ENCODE measurements at places on chromosomes 5 and 9.

- DNase-seq = no peak
These were observed 95.5 kb downstream of the ZCCHC7 start for GRCh38 chr9:37215830-37216229.

- DNase-seq = no peak
These were observed 464.9 kb upstream of the MPDZ start for GRCh38 chr9:13744261-13744901.

GRCh38 chr5:91359962-91360609 lies 23.0 kb downstream of the ARRDC3 start:
- no peak for DNase-seq

DNA sequence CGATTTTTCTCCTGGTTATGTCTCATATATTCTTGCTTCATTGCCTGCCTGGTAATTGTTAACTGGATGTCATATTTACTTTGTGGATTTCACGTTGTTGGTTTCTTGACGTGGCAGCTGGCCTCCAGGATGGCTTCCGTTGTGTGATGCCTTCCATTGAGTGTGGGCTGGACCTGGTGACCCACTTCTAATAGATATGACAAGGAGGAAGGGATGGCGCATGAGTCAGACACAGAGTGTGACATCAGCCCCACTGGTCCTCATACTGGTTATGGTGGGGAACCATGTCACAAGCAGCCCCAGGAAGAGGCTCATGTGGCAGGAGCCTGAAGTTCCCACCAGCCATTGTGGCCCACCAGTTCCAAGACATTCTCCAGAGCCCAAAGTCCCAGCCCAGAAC lies 6.4 kb upstream of the PAEP start:
- DNase-seq = no peak

DNA sequence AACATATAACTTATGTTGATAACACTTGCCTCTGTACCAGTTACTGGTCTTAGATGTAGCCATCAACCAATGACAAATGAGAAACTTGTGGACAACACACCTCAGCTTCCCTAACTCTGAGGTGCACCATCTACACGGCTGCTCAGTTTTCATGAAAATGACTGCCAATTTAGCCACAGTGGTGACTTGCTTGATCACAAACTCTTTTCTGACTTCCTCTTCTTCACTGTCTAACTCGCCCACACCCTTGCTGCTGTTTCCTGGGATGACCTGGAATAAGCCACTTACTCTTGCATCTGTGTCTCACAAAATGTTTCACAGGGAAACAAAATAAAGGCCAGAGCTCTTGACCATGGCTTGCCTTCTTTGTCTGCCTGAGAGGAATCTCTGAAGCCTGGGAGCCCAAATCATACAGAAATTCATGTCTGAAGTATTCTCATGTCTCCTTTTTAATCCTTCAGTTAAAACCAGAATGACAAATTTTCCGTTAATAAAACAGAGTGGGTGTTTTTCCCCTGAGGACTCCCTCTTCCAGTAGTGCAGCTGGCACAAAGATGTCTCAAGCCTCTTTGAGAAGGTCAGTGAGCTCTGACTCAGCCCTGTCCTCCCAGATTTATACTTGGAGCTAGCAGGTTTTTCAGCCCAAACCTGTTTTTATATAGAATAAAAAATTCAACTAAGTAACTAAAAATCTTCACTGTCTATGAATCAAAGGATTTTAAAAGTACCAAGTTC lies 126.5 kb upstream of the PAM start:
- DNase-seq = no peak

DNA sequence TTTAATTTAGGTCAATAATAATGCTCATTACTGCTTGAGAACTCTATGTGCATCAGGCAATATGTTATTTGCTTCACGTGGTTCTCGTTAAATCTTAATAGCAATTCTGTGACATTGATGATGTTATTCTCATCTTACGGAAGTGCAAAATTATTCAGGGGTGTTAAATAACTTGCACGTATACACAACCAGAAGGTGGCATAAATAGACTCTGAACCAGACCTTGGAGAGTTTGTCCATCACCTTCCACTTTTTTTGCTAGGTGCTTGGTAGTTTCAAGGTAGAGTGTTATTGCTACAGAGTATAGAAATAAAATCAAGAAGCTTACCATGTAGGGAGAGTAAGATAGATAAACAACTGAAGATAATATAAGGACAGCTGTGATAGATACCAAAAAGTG lies 23.6 kb upstream of the TNFAIP8 start:
- no peak for DNase-seq
